Fibroblast of the aortic adventitia (primary cell): ENCODE measurements at places on chromosomes 1 and 21. TPM values are rescaled to one million over a fixed set of nuclear protein-coding genes. Genes with fewer than 3 reads are reported as not detected.

The ZNF697 gene
- 4.4 and 7.3 TPM in 2 replicates for total RNA-seq

The ERG gene
- total RNA-seq = 6.9 and 9.9 TPM in 2 replicates

The PRKCZ gene
- total RNA-seq = 1.6 and 3.5 TPM in 2 replicates

The PDZK1IP1 gene
- not detected in 2 replicates for total RNA-seq

The ANKRD35 gene
- 3.2 and 3.9 TPM in 2 replicates for total RNA-seq

The NMNAT2 gene
- total RNA-seq = 0.49 and 3.4 TPM in 2 replicates

The SRGAP2 gene
- total RNA-seq = 38.5 and 67.8 TPM in 2 replicates

The CDC7 gene
- total RNA-seq = 3.8 and 15.5 TPM in 2 replicates

The SMPDL3B gene
- 0.09 TPM in 1 of 2 replicates, not detected in the other for total RNA-seq

The BEND5 gene
- 0.45 TPM in 1 of 2 replicates, not detected in the other for total RNA-seq

The TTLL7 gene
- total RNA-seq = 16.0 and 20.9 TPM in 2 replicates

The MYBPH gene
- 0.08 TPM in 1 of 2 replicates, not detected in the other for total RNA-seq

The USH2A gene
- under 0.01 TPM in 1 of 2 replicates, not detected in the other for total RNA-seq

The CFHR5 gene
- total RNA-seq = not detected in 2 replicates

The BTG3 gene
- total RNA-seq = 43.7 and 122 TPM in 2 replicates

The COL8A2 gene
- 11.0 and 20.9 TPM in 2 replicates for total RNA-seq

The CELA2B gene
- not detected in 2 replicates for total RNA-seq

The COL6A2 gene
- 1,068 and 5,275 TPM in 2 replicates for total RNA-seq

The HSD11B1 gene
- total RNA-seq = 6.3 and 33.3 TPM in 2 replicates

The GREM2 gene
- total RNA-seq = 2.0 and 26.8 TPM in 2 replicates

The TMEM269 gene
- 0.09 TPM in 1 of 2 replicates, not detected in the other for total RNA-seq

The TMEM63A gene
- 21.4 and 26.4 TPM in 2 replicates for total RNA-seq

The LCE3D gene
- total RNA-seq = not detected in 2 replicates

The OR2L13 gene
- total RNA-seq = not detected in 2 replicates

The CAMK1G gene
- total RNA-seq = 0.90 and 1.1 TPM in 2 replicates

The EFNA3 gene
- total RNA-seq = 0.90 TPM in 1 of 2 replicates, not detected in the other

The FOXJ3 gene
- 17.4 and 38.0 TPM in 2 replicates for total RNA-seq

The C8B gene
- not detected in 2 replicates for total RNA-seq

The NECTIN4 gene
- total RNA-seq = not detected in 2 replicates

The AMY2A gene
- total RNA-seq = not detected in 2 replicates

The EIF3I gene
- total RNA-seq = 217 and 284 TPM in 2 replicates

The IGSF21 gene
- total RNA-seq = not detected in 2 replicates

The MEGF6 gene
- total RNA-seq = 102 and 103 TPM in 2 replicates

The LDLRAD1 gene
- total RNA-seq = not detected in 2 replicates

The RHBG gene
- not detected in 2 replicates for total RNA-seq

The SLC5A3 gene
- 28.5 and 56.6 TPM in 2 replicates for total RNA-seq

The PTPN22 gene
- total RNA-seq = 0.99 and 1.6 TPM in 2 replicates

The LIN28A gene
- not detected in 2 replicates for total RNA-seq
